Iris pigment epithelial cell (primary cell): ENCODE measurements at places on chromosomes 5 and 9.
A peak's percentile ranks its signal among the peaks of the same experiment; 100 is the strongest.

- peak; percentile 79 for DNase-seq
Measured at GRCh38 chr5:84724683-84725082, 340.0 kb upstream of the EDIL3 start.

- no peak for DNase-seq
Measured at GRCh38 chr5:136330353-136331038, 34.8 kb downstream of the TRPC7 start.

DNA sequence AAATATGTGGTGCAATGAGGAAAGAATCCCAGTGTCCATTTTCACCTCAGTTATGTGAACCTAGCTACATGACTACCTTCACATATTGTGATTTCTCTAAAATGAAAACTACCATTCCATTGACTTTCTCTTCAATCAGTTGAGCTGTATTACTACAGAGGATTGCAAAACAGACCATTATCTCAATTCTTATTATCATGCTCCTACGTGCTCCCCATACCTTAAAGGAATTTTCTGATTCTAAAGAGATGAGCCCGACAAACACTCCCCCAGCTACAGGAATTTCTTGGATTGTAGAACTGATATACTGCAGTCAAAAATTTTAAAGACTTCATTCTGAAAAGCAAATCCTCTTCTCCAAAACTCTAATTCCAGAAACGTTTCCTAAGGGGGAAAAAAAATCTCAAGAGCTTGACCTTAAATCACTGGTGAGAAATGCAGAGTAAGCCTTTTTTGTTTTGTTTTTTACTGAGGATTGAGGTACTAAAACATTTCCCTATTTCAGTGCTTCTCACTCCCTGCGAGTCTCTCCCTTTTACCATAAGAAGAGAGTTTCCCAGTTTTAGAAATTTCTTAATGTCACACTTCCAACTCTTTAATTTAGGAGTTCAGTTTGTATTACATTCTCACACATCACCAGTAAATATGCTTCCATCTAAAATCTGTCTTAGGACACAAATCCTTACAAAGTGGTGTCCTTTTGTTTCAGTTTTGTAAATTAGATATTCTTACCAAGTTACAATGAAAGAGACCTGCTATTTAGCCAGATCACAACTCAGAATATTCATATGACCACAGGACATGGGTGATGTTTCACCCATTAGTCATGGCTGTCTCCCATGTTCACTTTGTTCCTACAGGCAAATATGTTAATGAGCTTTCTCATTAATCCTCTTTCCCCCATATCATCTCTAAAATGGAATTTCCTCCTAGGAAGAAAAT lies 203.8 kb downstream of the TSSK1B start:
- DNase-seq: peak; percentile 68

DNA sequence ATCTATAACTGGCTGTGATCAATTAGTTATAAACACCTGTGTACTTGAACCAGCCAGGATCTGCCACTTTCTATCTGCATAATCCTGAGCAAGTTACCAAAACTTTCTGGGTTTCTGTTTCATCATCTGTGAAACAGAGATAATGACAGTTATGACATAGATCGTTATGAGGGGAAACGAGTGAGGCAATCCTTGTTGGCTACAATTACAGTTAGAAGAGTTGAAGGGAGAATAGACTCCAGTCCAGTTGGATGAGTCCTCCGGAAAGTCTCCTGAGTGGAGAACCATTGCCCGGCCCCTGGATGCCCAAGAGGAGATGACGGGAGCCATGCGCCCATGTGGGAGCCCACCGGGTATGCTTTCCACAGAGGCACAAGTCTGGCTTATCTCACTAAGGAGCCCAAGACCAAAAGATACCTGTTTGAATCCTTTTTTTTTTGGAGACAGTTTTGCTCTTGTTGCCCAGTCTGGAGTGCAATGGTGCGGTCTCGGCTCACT lies 4.5 kb downstream of the PDE6A start:
- DNase-seq: peak; percentile 62

- no peak for DNase-seq
Measured at GRCh38 chr5:2669913-2670312, 81.6 kb downstream of the IRX2 start.

GRCh38 chr9:97039514-97039860 lies 545 bp upstream of the CTSV start:
- peak; percentile 65 for DNase-seq

- DNase-seq: no peak
Measured at GRCh38 chr5:172558076-172558976, 82.7 kb upstream of the NEURL1B start.

DNA sequence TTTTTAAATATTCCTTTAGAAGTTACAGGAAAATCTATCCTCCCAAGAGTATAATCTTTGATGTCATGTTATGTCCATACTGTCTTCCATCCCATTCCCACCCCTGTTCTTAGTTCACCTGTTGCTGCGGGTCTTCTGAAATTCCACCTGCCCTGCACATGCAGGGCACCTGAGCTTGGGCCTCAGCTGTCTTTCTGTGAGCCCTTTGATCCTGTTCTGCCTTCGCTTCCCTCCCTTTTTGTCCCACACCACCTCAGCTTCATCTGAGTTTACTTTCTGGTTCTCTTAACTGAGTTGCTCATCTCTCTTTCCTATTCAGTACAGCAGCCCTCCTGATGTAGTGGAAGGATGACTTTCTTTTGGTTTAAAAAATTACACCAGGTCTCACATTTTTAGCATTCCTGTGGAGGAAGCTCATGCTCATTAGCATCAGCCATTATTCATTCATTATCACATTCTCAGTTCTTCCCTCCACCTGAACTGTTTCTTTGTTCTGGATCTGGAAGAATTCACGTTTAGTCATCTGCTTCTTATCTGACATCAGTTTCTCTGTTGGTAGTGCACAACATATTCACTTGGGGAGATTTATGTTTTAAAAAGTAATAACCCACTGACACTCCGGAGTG lies 211.0 kb downstream of the ADCY2 start:
- no peak for DNase-seq

DNA sequence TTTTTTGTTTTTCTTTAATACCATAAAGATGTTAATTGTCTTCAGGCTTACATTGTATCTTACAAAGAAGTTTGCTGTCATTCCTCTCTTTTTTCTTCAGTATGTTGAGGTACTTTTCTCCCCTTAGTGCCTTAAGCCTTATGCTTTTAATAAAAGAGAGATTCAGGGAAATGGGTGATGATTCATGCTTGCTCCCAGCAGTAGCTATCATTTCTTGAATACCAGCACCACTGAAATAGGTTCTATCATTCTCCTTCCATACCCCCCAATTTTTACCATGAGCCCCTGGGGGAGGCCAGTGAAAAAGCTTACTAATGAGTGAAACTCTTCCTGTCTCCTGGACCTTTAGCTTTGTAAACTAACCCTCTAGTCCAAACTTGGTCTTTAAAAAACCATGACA lies 165.0 kb downstream of the FBXL7 start:
- DNase-seq: peak; percentile 61

- DNase-seq: peak; percentile 92
Measured at GRCh38 chr5:19928562-19929421, 59.2 kb downstream of the CDH18 start.

DNA sequence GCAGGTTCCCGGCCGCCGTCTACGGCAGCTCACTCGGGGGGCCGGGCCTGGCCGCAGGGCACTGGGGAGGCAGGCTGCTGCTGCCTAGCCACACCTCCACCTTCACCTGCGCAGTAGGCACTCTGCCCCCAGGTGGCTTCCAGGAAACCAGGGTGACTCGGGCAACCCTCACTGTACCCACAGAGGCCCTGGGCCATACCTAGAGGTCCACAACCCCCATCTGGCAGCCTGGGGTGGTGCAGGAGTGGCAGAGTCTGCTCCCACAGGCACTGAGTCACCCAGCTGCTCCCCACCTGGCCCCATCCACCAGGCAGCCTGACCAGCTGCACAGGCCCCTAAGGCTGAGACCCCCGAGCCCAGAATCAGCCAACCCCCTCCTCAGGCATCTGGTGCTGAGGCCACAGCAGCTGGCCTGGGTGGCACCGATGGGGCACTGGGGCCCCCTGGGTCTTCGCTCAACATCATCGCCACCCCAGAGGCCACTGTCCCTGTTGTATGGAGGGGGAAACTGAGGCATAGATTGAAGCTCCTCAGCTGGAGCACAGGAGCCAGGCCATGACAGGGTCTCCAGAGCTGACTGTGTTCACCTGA lies 70.2 kb downstream of the KCNT1 start:
- no peak for DNase-seq

- DNase-seq: peak; percentile 33
Measured at GRCh38 chr9:81801190-81801589, 111.8 kb upstream of the TLE1 start.

DNA sequence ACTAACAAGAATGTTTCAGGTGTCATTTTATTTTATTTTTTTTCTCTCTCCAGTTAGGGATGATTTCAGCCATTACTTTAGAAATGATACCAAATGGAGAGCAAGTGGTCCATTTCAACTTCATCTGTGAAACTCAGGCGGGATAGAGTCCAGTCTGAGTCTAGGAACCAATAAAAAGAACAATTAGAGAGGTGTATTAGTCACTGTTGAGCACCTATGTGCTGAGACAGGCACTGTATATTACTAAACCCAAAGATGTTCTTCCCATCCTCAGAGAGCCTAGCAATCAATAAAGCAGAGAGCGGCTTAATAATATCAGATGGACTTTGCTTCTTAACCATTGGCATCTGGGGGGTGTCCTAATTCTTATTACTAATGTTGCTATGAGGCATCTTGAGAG lies 410.3 kb upstream of the SLC24A2 start:
- no peak for DNase-seq

DNA sequence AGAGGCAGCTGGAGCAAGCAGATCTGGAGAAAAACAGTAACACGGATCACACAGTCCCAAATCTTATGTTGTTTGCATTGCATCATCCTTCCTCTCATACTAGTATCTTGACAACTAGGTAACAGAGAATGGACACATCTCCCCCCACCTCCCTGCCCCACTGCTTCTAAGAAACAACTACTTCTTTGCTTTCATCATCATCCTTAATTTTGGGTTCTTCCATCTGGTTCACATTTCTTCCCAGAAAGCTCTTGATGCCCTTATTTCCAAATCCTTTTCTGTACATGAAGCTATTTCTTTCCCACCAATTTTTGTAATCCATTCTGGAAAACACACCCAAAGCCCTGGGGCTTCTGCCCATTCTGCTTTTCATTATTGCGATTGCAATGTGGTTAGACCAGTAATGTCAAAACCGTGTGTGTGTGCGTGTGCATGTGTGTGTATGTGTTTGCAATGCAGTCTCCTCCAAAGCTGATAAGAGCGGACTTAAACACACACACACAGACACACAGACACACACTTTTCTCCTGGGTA lies 254.7 kb upstream of the SLC30A5 start:
- peak; percentile 3 for DNase-seq

GRCh38 chr5:158286827-158287226 lies 427.9 kb upstream of the CLINT1 start:
- DNase-seq: no peak

- DNase-seq: no peak
Measured at GRCh38 chr5:179138568-179138925, 78.4 kb downstream of the ZNF354C start.

DNA sequence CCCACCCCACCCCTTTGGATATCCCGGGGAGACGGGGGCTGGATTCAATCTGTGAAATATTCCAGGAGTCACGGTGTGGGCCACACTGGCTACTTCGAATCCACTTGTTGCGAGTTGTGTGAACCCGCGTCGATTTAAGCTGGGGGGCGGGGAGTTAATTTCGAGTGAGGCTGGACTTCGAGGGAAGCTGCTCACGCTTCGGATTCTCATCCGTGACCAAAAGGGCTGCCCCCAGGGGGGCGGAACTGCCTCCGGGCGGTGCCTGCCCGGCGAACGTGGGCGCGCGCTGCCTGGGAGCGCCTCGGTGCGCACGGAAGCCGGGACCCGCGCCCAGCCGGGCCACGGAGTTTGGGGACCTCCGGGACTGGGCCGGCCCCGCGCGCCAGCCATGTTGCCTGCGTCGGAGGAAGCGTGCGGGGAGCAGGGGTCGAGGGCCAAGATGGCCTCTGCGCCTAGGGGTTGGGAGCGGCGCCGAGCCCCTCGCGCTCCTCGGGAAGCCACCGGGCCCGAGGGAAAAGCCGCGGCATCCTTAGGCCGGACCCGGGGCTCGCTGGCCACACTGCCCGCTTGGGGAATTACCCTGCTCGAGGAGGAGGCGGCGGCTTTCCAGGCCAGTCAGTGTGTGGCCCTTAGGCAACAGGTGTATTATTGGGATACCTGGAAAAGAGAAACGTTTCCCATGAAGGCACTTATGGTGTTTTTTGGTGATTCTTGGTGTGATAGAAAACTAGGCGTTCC lies 975 bp downstream of the OCLN start:
- DNase-seq: no peak

- DNase-seq: no peak
Measured at GRCh38 chr5:59528202-59528862, 365.2 kb downstream of the PDE4D start.

DNA sequence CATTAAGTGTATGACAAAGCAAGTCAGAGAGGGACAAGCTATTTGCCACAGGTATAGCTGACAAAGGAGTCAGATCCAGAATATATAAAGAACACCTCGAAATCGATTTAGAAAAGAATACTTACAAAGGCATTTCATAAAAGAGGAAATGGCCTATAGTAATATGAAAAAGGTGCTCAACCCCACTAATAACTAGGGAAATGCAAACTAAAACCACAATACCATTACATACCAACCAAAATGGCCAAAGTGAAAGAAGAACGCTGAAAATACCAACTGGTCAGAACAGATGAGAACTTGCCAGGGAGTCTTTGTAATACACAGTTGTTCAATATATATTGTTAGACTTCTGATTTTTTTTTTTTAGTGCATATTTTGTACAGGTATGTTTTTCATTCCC lies 152.9 kb downstream of the CDC42SE2 start:
- DNase-seq: no peak

DNA sequence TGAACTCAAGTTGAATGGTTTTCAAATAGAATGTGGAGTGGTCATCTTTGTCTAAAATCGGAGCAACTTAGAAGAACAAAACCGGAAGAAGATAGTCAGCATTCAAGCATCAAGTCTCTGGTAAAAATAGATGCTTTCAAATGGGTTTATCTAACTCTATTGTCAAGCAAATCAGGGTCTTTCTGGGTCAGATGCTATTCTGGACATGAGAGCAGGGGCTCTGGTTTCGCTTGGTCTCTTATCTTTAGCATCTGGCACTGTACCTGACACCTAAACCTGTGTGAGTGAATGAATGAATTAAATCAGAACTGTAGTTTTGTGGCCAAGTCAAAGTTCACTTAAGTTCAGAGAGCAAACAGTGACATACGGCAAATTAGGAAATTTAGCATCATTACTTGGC lies 173.5 kb downstream of the SLIT3 start:
- DNase-seq: no peak

GRCh38 chr5:40221796-40222195 lies 457.9 kb upstream of the PTGER4 start:
- peak; percentile 81 for DNase-seq

- no peak for DNase-seq
Measured at GRCh38 chr5:14771972-14772371, 99.6 kb downstream of the ANKH start.

DNA sequence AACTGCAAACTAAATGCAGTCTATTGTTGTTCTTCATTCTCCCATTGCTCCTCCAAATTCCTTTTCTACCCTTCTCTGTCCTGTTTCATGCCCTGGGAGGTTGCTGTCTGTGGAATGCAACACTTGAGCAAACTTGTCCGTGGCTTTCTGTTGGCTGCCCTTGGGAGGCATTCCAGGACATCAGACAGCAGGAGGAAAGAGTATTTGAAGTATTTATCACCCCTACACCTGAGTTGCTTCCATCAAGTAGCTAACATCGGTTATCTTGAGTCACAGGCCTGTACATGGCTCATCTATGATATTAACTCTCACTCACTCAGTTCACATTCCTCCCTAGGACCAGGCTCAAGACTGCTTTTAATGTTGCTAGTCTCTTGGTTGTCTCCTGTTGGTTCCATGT lies 803.4 kb upstream of the CDH6 start:
- no peak for DNase-seq

GRCh38 chr5:63125392-63125791 lies 546.8 kb downstream of the LRRC70 start:
- DNase-seq: no peak
